ENCODE measurements at places on chromosomes 13 and 19. TPM values are rescaled to one million over a fixed set of nuclear protein-coding genes. Genes with fewer than 3 reads are reported as not detected.

- DNase-seq: no peak
These were observed 40.0 kb upstream of the GAS6 start for GRCh38 chr13:113903912-113904311.

The OR4F17 gene
- polyA plus RNA-seq: not detected

DNA sequence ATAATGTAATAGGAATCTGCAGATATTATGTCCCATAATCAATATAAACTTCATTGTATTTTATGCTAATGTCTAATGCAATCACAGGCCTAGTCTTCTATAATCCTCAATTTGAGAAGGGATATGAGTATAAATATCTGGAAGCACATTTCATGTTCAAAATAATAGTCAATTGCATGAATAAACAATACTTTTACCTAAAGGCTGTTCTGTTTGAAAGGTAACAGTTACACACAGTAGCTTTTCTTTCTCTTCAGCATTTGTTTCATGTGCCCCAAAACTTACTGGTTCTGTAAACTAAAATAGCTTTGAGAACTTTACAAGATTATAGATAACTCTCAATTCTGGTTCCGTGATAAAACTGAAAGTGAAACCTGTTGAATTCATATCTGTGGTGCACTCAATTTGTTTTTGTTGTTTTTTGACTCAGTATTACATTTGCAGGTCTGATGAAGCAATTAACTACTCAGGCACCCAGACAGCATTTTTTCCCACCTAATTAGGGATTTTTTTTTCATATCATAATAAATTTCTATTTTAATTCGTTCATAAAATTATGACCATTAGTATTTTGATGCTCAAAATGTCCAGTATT, 1193.8 kb downstream of the SLITRK1 start:
- no peak for DNase-seq

The NRTN gene
- 0.50 TPM for polyA plus RNA-seq

The PSG7 gene
- polyA plus RNA-seq: not detected

DNA sequence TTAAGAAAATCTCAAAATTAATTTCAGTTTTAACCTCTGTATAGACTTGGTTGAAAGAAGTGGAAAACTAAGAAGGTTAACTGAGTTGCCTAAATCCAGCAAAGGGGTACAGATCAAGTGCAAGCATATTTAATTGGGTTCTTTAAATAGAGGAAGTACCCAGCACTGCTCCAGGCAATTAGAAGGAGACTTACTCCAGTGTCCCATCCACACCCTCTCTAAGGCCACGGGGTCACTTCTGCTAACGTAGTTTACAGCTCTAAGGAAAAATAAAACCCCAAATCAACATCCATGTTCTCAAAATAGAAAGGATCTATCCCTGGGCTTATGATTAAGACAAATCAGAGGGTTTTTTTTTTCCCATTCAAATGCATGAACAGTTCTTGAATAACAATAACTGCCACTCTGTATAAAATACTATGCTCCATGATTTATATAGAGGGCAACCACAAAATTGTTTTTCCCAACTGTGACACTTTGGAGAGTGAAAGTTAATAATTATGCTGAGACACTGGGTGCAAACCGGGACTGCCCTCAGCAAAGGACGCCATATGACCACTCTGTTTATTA, 4.6 kb downstream of the FRY start:
- no peak for DNase-seq

- DNase-seq: no peak
These were observed 91.4 kb downstream of the RBM26 start for GRCh38 chr13:79314652-79315051.

DNA sequence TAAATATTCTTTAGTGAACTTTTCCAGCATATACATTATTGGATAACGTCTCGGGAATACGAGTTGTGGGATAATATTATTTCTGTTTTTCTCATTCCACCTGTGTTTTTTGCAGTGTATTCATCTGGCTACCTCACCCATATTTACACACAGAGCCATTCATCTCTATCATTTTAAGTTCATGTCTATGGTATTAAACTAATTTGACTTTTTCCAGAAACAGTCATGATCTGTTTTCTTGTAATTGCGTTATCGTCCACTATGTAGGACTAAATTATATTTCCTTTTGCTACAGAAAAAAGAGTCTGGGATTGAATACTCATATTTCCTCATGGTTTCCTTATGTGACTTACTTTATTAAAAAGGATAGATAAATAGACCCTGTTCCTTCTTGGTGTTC, 2.7 kb downstream of the ATP11A start:
- no peak for DNase-seq

- no peak for DNase-seq
These were observed 1.4 kb downstream of the FGF9 start for GRCh38 chr13:21672287-21672680.

GRCh38 chr13:38262211-38262610, 87.4 kb upstream of the UFM1 start:
- no peak for DNase-seq

DNA sequence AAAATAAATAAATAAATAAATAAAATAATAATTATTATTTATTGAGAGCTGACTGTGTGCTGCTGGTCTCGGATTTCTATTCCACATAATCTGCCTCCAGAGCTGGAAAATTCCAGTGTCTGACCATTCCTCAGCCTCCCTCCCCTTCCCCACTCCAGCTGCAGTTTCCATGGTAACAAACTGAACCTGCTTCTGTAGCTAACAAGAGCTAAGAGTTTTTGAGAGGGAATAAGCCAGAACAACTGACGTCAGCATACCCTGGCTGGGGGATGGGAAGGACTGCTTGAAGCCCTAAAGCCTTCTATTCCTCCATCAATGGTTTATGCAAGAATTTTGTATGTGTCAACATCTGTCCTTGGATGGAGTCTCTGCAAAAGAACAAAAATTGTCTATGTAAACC, 26.0 kb upstream of the PEG3 start:
- no peak for DNase-seq

DNA sequence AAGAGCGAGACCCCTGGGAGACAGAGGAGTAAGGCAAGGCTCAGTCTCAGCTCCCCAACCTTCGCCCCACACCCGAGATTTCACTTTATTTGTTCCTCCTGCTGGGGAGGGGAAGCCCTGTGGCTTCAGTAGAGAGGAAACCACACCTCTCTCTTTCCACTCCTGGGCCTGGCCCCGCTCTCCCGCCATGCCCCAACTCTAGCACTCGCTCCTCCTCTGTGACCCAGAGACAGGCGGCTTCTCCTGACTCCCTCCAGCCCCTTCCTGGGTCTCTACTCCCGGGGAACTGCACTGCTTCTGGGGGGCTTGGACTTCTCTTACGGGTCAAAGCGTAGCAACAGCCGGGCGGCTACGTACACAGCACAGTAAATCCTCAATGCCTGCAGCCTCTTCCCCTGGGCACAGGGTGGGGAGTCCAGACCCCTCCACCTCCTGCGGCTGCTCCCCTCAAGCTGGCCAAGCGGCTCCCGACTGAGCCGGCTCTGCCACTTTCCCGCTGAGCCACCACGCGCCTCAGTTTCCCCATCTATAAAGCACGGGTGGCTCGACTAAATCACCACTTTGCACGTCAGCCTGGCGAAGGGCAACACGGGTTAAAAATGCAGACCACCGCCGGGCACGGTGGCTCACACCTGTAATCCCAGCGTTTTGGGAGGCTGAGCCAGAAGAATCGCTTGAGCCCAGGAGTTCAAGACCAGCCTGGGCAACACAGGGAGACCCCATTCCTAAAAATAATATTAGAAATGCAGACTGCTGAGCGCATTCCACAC, 1.4 kb downstream of the RNF126 start:
- no peak for DNase-seq

The PLPP2 gene
- 90.9 TPM for polyA plus RNA-seq

DNA sequence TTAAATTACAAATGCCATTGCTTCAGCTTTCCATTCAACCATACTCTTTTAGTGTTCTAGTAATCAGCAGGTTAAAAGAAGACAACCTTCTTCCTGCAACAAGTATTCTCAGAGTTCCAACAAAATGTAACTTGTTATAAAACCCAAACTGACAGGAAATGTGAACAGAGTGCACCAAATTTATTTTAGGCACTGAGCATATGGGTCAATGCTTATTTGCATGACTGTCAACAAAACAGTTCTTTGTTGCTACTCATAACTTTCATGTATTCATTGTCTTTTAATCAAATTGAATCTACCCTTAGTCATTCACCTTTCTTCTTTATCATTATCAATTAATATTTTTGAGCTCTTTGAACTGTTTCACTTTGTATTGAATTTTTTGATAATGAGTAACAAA, 554.1 kb downstream of the DACH1 start:
- DNase-seq: no peak

The CTXN1 gene
- 9.9 TPM for polyA plus RNA-seq

DNA sequence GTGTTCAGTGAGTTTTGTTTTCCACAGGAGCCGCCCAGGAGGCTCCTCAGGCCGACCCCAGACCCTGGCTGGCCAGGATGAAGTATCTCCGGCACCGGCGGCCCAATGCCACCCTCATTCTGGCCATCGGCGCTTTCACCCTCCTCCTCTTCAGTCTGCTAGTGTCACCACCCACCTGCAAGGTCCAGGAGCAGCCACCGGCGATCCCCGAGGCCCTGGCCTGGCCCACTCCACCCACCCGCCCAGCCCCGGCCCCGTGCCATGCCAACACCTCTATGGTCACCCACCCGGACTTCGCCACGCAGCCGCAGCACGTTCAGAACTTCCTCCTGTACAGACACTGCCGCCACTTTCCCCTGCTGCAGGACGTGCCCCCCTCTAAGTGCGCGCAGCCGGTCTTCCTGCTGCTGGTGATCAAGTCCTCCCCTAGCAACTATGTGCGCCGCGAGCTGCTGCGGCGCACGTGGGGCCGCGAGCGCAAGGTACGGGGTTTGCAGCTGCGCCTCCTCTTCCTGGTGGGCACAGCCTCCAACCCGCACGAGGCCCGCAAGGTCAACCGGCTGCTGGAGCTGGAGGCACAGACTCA, 12.9 kb downstream of the B3GNT3 start:
- no peak for DNase-seq

The ERICH6B gene
- not detected for polyA plus RNA-seq

DNA sequence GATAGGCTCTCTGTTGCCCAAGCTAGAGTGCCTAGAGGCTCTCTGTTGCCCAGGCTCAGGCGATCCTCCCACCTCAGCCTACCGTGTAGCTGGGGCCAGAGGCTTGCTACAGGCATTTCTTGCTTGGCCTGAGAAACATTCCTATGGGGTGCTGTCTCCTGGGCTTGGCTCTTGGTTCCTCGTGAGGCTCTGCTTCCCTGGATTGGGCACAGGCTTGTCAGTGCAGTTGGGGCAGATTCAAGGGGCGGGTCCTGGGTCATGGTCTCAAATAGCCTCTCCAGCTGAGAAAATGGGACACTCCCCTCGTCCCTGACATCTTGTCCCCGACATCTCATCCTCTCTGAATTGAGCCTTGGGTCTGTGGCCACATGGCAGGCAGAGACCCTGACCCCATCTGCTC, 4.9 kb downstream of the TSSK6 start:
- DNase-seq: no peak

- DNase-seq: no peak
These were observed 646 bp downstream of the TMEM161A start for GRCh38 chr19:19137556-19138108.

The DNAAF3 gene
- 5.4 TPM for polyA plus RNA-seq

GRCh38 chr19:17234911-17235299, 8.9 kb downstream of the OCEL1 start:
- DNase-seq: no peak

- no peak for DNase-seq
These were observed 2.8 kb downstream of the MYH14 start for GRCh38 chr19:50206191-50206590.

The HRC gene
- not detected for polyA plus RNA-seq

DNA sequence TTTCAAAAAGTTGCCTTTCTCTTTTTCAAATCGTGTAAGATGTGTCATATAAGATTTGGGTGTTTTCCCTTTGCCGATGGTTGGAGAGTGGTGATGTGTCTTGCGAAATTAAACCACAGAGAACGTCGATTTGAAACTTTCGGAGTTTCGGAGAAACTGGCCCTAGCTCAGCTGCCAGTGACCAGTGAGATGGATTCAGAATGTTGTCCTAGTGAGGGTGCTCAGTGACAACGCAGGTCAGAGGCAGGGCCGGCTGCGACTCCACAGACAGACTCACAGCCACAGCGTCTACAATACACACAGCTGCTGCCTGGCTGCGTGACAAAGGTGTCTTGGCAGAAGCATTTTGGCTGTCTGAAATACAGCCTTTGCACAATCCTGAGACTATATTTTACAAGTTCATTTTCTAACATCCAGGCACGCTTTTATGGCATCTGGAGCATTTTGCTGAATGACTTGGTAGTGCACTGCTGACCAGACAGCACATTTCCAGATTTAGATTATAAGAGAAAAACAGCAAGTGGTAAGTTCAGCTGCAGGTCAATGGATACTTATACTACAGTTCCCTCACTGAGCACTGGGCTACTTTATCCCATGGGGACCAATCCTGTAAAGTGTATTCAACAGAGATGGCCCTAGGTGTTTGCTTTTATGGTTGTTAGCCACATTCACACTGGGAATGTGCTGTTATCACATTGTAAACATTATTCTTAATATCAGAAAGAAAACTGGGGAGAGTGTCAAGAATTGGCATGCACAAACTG, 207.5 kb downstream of the KCNRG start:
- DNase-seq: no peak

DNA sequence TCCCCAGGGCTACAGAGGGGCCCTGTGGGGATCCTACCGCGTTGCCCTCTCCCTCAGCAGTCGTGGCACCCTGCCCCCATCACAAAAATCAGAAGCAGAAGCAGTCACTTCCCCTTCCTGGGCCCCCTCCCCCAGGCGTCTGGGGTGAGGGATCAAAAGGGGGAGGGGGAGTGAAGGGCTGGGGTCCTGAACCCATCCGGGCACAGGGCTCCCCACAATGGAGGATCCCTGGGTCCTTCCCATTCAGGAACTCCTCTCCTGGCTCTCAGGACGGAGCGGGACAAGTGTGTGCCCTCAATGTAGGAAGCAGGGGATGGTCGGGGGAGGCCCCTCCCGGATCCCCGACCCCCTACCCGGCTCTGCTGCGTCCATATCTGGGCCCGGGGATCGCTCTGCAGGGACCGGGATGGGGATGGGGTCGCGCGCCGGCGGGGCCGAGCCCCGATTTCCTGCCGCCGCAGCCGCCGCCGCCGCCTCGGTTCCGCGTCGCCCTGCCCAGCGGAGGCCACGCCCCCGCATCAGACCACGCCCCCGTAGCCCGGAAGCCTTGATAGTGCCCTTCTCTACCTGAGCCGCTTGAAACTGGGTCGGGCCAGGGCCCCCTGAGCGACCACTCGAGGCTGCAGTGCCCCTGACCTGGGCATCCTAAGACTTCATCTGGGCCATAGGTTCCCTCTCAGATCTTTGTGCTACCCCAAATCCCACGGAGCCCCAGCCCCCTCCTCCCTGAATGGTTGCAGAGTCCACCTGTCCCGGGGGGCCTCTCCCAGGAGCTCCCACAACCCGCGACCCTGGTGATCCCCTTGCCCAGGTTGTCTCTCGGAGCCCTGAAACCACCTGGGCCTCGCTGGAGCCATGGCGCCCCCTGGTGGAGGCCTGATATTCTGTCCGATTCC, at the start of gene GMIP:
Gene GMIP (minus strand): TSS at position 500 of the 896 bp plus-strand sequence. CDS start 128 bp downstream, at position 372.
- peak; percentile 55 for DNase-seq

The TNFRSF19 gene
- 1.8 TPM for polyA plus RNA-seq

DNA sequence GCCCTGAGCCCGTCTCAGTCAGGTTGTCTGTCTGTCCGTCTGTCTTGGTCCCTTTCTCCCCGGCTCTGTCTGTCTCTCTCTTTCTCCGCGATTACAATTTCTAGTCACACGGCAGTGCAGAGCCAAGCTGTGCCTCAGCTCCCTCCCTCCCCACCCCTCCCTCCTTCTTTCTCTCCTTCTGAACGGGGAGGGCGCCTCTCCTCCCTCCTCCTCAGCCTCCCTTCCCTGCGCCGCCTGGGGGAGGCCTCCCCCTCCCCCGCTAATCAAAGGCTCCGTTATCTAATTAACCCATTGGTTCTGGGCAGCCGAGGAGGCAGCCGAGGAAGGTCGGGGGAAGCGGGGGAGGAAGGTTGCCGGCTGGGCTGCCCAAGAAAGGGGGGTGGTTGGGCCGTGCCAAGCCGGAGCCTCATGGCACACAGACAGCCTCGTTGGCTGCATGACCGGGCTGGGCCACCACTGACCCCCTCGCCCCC, 16.5 kb downstream of the LRRC4B start:
- DNase-seq: no peak
